Vagina (tissue), 2 donors: ENCODE measurements at places on chromosomes 7 and 10. TPM values are rescaled to one million over a fixed set of nuclear protein-coding genes. Genes with fewer than 3 reads are reported as not detected.

- no peak for DNase-seq
These were observed 111.9 kb upstream of the NFE2L3 start for GRCh38 chr7:26040085-26040484.

The FANK1 gene
- total RNA-seq = 6.6 TPM

- no peak for DNase-seq
These were observed 24.0 kb upstream of the TM9SF3 start for GRCh38 chr10:96610817-96611216.

The MYOZ1 gene
- total RNA-seq = not detected

The ABCC2 gene
- total RNA-seq = 1.7 TPM

GRCh38 chr7:18198868-18199267, 171.2 kb upstream of the PRPS1L1 start:
- no peak for DNase-seq

- no peak for DNase-seq
These were observed 227.1 kb downstream of the ARHGAP12 start for GRCh38 chr10:31701546-31701945.

DNA sequence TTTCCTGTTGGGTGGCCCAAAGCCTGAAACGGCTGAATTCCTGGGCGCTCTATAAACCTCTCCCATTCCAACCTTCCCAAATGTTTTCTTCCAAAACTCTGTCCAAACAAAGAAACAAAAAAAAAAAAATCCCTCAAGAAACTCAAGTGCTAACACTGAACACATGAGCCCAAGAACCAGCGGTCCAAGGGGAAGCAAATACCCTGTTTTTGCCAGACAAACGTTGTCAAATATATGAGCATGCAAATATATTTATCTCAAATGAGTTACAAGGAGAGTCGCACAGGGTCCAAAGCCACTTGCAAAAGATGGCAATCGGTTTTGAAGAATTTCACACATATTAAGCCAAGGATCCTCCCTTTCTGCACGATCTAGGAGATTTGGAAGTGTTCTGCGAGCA, 23.3 kb upstream of the EMX2 start:
- no peak for DNase-seq

The OPALIN gene
- total RNA-seq = not detected

GRCh38 chr10:100896876-100897461, 15.8 kb upstream of the SLF2 start:
- DNase-seq = no peak

- DNase-seq = no peak
These were observed 207.8 kb downstream of the TAX1BP1 start for GRCh38 chr7:27947586-27948278.

- DNase-seq = no peak
These were observed 193.7 kb downstream of the RNLS start for GRCh38 chr10:88389456-88389855.

The ZNF487 gene
- 4.2 TPM for total RNA-seq

GRCh38 chr10:20100171-20100570, 283.9 kb downstream of the PLXDC2 start:
- no peak for DNase-seq

The CAMK2B gene
- total RNA-seq = 3.2 TPM

The LIPM gene
- not detected for total RNA-seq

- no peak for DNase-seq
These were observed 168.9 kb downstream of the PKD1L1 start for GRCh38 chr7:47779341-47779771.

The ADARB2 gene
- 3.4 TPM for total RNA-seq
